ENCODE measurements at places on chromosomes 11 and 22.

DNA sequence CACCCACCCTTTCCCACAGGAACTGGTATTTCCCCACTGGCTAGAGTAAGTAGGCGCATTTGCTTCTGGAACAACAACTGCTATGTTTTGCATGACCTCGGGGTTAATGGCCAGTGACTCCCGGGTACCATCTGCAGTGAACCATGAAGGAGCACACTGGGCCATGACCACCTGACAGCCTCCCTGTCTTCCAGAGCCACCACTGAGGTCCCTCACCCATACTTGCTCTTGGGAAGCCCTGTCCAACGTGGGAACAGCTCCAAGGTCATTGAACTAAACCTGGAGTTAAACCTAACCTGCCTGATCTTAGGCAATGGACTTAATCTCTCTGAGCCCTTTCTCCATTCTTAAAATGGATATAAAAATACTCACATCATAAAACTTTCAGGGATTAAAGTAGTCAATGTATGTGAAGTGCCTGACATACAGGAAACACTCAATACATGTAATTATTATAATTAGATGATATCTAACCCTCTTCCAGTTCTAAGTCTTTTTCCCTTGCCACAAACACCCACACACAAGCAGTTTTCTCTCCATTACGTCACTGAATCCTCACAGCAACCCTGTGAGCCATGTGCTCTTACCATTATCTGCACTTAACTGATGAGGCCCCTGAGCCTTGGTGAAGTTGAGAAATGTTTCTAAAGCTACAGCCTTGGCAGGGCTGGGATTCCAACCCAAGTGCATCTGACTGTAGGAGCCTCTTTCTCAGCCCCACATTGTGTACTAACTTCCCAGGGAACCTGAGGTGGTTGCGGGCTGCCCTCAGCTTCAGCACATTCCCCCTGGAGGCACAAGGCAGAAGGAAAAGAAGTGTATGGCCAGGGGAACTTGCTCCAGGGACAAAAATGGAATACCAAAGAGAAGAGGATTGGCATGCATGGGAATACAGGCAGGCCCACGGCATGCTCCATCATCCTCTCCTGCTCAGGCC, 74.5 kb upstream of the NCAM1 start:
- DNase-seq: no peak

DNA sequence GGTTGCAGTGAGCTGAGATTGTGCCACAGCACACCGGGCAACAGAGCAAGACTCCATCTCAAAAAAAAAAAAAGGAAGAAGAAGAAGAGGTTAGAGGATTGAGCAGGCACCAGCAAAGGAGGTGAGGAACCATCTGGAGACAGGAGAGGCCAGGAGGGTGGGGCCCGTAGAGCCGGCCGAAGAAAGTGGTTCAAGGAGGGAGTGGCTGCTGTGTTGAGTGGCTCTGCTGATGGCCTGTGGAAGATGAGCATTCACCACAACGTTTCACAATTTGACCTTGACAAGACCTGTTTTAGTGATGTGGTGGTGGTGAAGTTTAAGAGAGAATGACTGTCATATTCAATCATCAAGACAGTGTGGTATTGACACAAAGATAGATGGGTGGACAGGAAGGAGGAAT, 6.8 kb upstream of the CTSD start:
- no peak for DNase-seq

GRCh38 chr11:110434952-110435779, 5.4 kb downstream of the FDX1 start:
- DNase-seq: no peak

DNA sequence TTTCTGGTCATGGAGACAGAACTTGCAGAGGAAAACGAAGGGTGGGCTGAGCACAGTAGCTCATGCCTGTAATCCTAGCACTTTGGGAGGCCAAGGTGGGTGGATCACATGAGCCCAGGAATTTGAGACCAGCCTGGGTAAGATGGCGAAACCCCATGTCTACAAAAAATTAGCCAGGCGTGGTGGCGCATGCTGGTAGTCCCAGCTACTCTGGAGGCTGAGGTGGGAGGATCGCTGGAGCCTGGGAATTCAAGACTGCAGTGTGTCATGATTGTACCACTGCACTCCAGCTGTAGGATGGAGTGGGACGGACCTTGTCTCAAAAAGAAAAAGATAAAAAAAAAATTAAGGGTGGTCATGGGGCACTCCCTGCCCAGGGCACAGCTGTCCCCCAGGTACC, 5.9 kb downstream of the SERPINH1 start:
- DNase-seq: no peak

DNA sequence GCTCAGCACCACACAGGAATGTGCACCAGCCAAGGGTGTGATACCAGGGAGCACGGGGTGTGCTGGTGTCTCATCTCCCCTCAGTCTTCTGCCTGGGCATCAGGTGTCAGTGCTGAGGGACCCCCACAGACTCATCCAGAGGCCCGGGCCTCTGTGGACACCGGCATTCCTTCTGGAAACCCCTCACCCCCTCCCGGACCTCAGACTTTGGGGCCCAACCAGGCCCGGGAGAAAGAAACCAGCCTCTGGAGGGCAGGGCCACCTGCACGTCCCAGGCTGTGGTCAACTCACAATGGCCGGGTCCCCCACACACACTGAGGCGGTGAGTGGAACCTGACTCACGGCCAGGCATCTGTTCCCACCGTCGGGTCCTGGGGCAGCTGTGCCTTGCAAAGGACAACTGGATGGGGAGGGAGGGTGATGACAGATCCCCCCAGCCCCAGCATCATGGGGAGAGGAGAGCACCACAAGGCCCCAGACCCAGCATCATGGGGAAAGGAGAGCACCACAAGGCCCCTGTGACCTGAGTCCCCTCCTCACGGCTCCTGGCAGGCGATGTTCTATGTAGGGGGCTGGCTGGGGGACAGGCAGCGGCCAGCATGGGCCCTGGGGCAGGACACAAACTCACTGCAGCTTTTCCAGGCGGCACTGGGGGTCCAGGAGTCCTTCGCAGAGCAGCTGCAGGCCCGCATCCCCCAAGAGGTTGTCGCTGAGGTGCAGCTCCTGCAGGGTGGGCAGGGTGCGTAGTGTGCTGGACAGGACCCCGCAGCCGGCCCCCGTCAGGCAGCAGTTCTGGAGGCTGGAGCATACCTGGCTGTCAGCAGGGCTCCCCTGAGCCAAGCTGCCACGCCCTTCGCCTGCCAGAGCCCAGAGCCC, 7.6 kb downstream of the RNH1 start:
- DNase-seq: no peak

GRCh38 chr11:36257351-36257750, 31.9 kb downstream of the COMMD9 start:
- no peak for DNase-seq

DNA sequence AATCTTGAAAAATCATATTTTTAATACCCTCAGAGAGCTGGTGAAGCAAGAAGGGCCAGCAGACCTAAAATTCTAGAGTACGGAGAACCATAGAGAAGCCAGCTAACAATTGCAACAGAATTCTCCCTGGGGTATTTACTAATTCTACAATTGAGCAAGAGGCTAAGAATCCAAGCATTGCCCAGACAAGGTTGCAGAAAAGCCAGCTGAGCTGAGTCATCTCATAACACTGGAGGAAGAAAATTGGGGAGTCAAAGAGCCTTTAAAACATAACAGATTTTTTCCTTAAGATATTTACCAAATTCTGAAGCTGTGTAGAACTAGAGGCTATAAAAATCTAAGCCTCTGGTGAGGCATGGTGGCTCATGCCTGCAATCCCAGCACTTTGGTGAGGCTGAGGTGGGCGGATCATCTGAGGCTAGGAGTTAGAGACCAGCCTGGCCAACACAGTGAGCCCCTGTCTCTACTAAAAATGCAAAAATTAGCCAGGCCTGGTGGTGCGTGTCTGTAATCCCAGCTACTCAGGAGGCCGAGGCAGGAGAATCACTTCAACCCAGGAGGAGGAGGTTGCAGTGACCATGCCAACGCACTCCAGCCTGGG, 13.6 kb upstream of the TMEM216 start:
- no peak for DNase-seq

DNA sequence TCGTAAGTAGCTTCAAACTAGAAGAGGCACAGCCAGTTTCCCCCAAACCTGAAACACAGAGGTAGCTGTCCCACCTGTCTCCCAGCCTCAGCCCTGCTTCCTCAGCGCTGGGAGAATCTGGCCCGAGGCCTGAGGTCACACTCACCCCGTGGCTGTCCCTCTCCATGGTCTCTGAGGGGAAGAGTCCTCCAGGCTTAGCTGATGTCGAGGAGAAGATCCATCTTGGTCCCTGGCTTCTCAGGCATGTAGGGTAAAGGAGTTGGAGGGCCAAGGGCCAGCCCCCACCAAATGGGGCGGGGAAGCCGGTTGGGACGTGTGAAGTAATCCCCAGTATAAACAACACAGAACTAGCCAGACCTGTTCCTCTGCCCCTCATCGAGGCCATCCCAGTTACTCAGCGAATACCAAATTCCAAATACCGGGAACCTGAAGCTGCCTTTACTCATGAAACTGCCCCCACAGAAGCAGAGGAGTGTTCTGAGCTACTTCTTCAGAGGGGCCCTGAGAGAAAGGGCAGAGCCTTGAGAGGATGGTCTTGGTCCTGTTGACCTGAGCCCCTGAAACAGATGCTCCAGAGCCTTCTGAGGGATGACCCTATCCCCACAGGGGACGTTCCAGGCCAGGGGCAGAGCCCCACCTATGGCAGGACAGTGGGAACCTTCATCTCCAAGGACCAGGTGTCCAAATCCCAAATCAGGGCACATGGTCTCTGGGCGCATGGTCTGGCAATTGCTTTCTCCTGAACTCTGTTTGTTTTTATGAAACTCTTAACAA, at the start of gene TMPRSS13:
Gene TMPRSS13, minus strand, starts transcription at position 261 of the 774 bp plus-strand sequence. Its CDS starts 95 bp downstream, at position 166.
- DNase-seq: no peak

DNA sequence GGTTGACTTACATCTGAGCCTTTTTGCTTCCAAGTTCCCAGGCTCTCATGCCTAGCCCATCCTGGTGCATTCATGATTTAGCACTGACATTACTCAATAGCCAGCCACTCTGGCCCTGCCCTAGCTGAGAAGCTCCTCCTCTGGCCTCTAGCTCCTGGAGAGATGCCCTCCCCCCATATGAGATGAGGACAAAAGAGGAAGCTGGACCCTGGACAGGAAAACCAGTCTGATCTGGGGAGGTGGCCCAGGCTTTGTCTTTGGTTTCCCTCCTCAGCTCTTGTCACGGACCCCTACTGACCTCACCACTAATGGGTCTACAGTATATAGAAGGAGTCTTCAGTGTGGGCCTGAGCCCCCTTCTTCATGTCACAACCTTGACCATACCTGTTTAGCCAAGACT, 3.0 kb downstream of the RHOG start:
- no peak for DNase-seq

GRCh38 chr11:87125257-87125656, 87.5 kb downstream of the TMEM135 start:
- DNase-seq: no peak

- no peak for DNase-seq
Measured at GRCh38 chr11:27812341-27812740, 112.1 kb upstream of the BDNF start.

- no peak for DNase-seq
Measured at GRCh38 chr22:34943830-34944229, 122.1 kb upstream of the ISX start.

GRCh38 chr22:23903328-23903971, 9.3 kb downstream of the MIF start:
- DNase-seq: no peak

DNA sequence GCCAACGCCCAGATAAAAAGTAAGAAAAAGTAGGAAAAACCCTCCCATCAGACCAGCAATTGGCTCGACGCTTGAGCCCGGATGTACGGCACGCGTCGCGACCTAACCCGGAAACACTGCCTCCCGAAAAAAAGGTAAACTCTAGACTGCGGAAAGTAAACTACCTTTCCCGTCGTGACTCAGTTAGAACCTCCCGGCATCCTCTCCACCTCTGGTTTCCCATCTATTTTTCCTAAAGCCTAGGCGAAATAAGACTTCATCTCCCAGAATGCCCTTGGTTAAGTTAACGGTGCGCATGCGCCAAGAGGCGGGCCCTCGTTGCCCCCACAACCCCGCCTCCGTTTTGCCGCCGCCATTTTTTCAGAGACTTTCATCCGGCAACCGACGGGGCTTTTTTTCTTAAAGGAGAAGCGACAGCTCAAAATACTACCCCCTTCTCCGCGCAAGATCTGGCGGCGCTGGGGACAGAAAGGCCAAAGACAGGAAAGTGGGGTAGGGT, 678 bp upstream of the ZFP91 start:
- peak; percentile 87 for DNase-seq

GRCh38 chr11:15824060-15824459, 532.3 kb downstream of the SOX6 start:
- DNase-seq: no peak

DNA sequence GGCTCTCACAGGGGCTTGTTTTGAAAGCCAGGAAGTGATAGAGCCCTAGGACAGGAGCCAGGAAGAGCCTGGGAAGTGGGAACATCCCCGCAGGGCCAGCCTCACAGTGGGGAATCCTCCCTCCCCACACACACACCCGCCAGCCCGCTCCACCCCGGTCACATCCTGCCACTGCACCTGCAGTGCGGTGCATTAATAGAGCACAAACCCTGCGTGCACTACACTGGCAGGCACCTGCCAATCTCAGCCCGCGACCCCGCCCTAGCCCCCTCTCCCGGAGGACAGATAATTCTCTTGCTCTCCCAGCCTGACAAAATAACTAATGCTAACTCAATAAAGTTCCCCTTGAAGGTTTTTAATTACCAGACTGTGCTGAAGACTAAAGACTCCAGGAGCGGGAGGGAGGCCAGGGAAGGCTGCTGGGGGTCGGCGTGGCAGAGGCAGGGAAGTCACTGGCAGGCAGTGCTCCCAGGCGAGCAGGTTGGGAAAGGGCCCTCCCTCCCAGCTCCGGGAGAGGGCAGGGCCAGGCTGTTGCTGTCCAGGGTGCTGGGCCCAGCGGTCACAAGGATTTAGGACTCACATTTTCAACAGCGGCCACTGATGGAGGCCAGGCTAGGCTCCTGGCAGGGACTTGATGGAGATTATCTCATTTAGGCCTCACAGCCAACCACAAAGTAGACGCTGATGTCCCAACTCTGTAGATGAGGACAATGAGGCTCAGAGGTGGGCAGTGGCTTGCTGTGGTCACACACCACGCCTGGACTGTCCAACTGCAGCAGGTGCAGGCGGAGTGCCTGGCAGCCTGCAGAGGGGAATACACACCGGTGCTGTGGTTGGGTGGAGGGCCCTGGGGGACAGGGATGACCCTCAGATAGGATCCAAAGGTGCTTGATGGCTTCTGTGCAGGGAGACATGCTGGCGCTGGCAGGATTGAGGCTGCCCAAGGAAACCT, 23.9 kb upstream of the TCF20 start:
- DNase-seq: no peak

GRCh38 chr11:16867097-16867496, 128.7 kb downstream of the C11orf58 start:
- DNase-seq: no peak

DNA sequence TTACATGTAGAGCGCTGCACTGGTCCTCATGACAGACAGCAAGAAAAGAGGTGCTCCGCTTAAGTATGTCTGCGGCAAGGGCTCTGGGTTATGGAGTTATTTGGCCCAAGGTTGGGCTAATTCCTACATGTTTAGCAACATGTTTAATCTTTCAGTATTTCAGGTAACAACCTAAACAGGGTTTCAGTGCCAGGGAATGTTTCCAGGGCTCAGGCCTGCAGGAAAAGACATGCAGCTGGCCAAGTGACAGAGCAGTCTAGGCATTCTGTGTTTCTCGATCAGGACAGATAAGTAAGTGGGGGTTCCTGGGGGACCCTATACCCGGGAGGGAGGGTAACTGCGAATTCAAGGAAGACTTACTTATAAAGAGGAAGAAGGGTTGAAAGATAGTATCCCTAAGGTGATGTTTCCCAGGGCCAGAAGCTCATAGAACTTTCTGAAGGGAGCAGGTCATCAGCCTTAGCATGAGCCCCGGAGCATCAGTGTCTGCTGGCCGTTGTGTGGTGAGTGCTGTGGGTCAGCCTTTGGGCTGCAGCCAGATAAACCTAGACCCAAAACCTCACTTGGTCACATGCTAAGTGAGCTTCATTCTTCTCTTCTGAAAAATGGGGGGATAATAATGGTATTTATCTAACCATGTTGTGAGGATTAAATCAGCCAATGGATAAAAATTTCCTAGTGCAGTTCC, 18.4 kb downstream of the KCNJ5 start:
- DNase-seq: no peak

All from activated CD8-positive, alpha-beta memory T cell treated with anti-CD3 and anti-CD28 coated beads for 48 hours (primary cell).